Effector CD4-positive, alpha-beta T cell (primary cell): ENCODE measurements at places on chromosomes 12 and 14.
A peak's percentile ranks its signal among the peaks of the same experiment; 100 is the strongest.

DNA sequence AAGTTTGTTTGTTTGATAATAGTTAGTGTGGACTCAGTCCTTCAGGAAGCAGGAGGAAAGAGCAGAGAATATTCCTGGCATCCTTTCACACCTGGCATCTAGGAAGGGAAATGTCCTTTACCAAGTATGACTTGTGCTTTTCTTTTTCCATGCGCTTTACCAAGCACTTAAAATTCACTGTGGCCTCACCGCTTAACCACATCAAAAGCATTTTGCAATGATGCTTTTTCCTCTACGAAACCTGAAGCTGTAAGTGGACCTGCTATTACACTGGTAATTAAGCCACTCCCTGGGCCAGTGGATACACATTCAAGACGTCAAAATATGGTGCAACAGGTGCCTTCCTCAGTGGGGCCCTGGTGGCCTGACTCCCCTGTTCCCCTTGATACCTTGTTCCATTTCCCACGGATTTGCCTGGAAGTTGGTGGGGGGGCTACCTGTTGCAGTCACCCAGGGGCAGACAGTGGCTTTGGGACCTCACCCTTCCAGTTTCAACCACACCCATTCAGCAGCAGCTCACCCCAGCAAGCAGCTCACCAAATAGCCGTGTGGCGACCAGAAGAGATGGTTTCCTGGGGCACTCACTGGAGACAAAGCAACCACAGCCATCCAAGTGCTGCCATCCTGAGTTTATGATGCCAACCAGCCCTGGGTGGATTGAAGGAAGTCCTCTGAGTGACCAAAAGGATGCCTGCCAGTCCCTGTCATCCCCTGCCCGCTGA is 14.2 kb upstream of the FZD10 start:
- no peak for DNase-seq

DNA sequence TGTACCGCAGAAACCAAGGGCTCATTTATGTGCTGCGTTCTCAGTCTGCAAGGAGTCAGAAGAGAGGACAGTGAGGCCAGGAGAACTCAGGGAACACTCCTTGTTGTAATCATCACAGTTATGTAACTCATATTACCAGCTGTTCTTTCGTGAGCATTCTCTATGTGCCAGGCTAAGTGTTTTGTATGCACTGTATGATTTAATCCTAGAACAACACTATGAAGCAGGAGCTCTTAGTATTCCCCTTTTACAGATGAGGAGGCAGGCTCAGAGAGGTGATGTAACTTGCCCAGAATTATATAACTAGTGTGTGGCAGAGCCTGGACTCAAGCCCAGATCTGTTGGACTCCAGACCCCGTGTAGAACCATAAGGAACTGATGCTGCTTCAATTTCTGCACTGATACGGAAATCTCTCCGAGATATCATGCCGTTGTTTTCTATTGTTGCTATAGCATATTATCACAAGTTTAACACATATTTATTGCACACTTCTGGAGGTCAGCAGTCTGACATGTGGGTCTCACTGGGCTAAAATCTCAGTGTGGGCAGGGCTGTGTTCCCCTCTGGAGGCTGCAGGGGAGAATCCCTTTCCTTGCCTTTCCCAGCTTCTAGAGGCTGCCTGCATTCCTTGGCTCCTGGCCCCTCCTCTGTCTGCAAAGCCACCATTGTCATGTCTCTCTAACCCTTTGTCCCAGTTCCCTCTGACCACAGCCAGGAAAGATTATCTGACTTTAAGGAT is 16.3 kb upstream of the CD9 start:
- DNase-seq: no peak

DNA sequence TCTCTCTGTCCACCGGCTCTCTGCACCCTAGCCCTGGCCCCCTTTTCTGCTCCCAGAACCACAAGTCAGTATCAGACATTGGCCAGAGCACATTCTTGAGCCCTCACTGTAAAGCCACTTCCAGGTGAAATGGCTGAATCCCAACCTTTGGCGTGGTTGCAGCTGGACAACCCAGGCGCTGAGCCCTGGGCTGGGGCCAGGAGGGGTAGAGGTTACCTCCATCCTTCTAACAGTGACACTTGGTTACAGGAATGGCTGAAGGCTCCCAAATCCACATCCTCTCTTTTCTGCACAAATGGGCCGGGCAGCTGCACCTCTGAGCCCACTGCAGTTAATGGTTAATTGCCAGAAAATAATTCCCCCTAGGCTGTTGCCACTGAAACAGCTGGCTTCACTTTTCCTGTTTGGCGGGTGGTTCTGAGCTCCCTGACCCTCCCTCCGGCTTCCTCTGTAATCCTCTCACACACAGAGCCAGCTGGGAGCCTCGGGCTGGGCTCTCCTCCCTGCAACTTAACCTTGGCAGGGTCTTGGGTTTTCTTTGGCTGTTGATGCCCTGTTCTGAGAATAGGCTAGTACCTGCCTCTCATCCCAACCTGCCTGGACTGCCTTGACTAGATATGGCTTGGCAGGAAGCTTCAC is 44.1 kb downstream of the TSPAN11 start:
- DNase-seq: no peak

- no peak for DNase-seq
These were observed 379.9 kb upstream of the DCN start for GRCh38 chr12:91562476-91562875.

- DNase-seq: peak; percentile 21
These were observed 2.6 kb downstream of the WNK1 start for GRCh38 chr12:754851-755562.
